Epithelial cell of esophagus (primary cell): ENCODE measurements at places on chromosomes 16 and 17.

DNA sequence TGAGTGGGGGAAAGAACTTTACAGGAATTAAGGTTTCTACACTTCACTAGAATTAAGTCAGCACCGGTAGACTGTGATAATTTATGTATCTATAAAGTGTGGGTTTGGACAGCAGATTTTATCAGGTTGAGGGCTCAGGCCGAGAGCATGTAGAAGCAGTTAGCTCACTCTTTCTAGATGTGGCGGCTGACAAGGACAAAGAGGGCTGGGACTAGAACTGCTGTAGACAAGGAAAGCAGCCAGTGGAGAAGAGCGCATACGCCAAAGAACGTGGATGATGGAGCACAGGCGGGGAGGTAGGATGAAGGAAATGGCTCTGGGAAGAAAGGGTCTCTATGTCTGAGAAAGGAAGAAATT, 504 bp upstream of the GOSR1 start:
- DNase-seq, result no peak

DNA sequence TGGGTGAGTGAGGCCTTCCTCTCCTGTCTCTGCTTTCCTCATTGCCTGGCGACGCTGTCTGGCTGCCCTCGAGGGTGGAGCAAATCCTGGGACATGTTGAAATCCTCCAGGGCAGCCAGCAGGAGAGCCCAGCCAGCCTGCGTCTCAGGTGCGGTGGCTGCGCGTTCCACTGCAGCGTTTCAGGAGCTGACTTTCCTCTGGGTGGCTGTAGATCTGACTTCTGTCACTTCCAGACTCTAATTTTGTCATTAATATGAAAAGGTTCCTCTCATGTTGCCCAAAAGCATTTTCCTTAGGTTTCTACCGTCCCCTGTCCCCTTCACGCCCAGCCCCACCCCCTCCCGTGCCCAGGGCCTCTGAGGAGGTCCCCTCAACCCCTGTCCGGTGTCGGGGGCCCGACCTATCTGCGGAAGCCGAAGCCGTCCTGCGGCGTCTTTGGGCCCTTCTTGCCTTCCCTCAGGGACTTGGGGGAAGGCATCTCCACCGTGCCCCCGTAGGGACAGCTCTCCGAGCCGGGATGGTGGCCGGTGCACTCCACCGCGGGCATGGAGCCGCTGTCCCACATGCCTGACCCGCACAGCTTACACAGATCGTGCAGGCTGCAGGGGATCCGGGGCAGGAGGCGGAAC, 95.1 kb downstream of the TBC1D16 start:
- no peak for DNase-seq

DNA sequence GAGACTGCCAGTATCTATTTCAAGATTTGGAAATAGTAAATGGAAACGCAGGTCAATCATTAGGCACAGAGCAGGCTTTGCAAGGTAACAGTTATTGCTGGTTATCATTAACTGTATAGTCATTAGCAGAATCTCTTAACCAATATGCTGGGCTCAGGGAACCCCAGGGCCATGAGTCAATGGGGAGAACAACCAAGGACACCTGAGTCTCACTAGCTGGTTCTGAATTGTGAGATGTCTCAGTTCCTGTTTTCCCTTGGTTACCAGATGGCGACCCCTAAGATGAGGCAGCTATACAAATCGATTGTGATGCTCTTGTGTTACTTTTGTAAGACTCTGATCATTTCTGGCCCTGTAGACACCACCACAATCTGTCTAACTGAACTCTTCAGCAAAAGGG, 385.3 kb downstream of the HAPSTR1 start:
- DNase-seq, result no peak

- DNase-seq, result no peak
These were observed 48.0 kb downstream of the ABCC6 start for GRCh38 chr16:16175296-16175695.

GRCh38 chr16:84774810-84775209, 45.0 kb upstream of the CRISPLD2 start:
- peak; percentile 83 for DNase-seq

DNA sequence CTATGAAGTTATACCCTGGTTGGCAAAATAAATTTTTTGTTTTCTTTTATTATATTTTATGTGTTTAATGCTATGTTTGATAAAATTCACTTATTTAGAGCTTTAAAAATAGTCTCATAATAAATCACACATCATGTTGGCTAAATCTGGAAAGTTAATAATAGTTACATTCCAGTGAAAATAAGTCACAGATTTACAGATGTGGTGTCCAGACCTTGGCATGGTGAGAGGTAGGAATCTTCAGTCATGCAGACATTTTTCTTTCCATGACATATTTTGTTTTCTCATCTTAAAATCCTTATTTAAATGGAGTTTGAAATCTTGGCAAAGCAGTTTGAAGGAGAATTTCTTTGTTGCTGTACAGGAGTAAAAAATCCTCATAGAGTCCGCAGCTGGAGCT, 48.1 kb upstream of the GOSR1 start:
- DNase-seq, result no peak

GRCh38 chr16:30088832-30089624, 2.7 kb downstream of the TBX6 start:
- no peak for DNase-seq

DNA sequence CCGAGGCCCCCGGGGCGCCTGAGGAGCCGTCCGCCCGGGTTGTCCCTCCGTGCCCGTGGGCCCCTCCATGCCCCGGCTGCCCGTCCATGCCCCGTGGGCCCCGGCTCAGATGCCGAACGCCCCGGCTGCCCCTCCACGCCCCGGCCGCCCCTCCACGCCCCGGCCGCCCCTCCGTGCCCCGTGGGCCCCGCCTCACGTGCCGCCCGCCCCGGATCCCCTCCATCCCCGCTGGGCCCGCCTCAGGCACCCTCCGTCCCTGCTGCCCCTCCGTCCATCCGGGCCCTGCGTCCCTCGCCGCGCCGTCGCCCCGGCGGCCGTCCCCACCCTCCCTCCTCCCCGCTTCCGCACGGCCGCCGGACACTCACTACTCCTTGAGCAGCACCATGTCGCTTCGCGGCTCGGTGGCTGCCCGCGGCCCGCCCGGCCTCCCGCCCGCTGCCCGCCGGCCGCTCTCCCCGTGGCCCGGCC, 382 bp downstream of the PITPNA start:
- no peak for DNase-seq

- peak; percentile 74 for DNase-seq
These were observed 3.5 kb upstream of the NHERF1 start for GRCh38 chr17:74744714-74745547.

DNA sequence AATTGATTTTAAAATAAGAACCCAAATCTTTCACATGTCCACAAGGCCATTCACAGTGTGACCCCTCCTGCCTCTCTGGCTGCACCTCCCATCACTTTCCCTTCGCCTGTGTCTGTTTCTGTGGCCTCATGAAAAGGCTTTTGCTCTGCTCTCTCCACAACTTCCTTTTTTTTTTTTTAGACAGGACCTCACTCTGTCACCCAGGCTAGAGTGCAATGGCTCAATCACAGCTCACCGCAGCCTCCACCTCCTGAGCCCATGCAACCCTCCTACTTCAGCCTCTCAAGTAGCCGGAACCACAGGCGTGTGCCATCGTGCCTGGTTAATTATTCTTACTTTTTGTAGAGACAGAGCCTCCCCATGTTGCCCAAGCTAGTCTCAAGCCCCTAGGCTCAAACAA, 197.1 kb downstream of the ABCC12 start:
- DNase-seq, result no peak

- DNase-seq, result no peak
These were observed 1.3 kb downstream of the PLCG2 start for GRCh38 chr16:81780350-81780749.

DNA sequence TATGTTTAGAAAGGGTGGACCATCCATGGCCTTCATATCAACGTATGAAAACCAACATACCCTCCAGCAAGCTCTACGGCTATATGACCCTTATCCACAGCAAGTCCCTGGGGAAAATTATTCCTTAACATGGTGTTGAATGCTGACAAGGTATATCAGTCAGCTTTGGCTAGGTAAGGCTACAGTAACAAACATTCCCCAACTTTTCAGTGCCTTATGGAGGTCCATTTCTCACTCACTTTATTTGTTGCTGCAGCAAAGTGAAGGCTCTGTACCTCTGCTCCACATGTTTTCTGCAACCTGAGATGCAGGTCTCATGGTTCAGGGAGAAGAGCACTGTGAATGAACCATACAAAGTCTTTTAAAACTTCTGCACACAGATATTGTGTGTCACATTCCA, 83.8 kb upstream of the TOX3 start:
- DNase-seq, result no peak

- peak; percentile 45 for DNase-seq
These were observed 8.2 kb downstream of the ARL4D start for GRCh38 chr17:43406676-43407645.

DNA sequence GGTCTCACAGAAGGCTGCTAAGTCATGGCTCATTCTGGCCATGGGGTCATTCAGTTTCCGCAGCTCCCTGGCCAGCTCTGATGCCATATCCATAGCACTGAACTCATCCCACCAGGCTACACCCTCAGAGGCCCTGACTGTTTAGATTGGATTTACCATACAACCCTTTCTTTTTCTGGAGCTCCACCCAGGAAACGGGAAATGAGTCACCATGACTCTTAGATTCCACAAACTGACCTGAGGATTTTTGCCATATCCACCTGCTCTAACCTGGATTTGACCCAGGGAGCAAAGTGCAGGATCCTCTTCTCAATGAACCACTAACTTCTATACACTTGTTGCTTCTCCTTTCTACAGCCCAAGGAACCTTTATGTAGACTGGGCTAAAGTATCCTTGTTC, 20.3 kb upstream of the CALB2 start:
- peak; percentile 76 for DNase-seq

GRCh38 chr17:39973496-39973895, 7.1 kb upstream of the PSMD3 start:
- DNase-seq, result peak; percentile 86

DNA sequence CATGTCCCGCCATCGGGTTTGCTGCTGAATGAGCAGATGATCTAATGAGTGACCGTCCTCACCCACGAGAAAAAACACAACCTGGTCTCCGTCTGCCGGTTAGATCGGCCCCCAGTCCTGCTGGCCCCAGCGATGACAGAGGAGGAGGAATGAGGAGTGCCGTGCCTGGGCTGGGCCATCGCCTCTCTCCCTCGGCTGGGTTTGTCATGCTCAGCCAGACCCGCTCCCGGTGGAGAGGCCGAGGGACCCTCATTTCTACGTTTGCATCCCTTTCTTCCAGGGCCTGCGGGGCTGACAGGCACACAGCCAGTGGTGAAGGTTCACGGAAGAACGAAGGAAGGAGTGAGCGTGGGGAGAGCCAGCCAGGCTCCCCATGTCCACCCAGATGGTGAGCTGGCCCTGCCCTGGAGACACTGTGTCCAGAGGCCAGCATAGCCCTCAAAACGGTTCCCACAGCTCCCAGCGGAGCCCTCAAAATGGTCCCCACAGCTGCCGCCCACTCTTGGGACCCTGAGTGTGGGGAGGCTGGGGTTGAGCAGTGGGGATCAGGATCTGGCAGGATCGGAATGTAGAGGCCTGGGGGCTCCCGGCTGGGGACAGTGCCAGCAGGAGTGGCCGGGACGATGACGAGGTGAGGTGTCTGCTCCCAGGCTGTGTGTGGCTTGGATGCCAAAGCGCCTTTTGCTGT, 23.9 kb downstream of the CBFA2T3 start:
- no peak for DNase-seq

- no peak for DNase-seq
These were observed 28.1 kb upstream of the GSG1L start for GRCh38 chr16:28091656-28092055.

DNA sequence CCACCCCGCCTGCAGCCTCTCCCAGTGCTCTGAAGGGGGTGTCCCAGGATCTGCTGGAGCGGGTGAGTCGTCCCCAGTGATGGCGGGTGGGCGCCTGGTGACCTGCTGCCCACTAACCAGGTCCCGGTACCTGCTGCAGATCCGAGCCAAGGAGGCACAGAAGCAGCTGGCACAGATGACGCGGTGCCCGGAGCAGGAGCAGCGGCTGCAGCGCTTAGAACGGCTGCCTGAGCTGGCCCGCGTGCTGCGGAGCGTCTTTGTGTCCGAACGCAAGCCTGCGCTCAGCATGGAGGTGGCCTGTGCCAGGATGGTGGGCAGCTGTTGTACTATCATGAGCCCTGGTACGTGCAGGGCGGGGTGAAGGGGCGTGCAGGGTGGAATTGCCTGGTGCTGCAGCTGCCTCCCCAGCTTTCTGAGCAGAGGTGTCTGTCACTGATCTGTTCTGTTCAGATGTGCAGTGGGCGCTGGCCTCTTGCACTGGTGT, 3.6 kb downstream of the CDT1 start:
- no peak for DNase-seq

DNA sequence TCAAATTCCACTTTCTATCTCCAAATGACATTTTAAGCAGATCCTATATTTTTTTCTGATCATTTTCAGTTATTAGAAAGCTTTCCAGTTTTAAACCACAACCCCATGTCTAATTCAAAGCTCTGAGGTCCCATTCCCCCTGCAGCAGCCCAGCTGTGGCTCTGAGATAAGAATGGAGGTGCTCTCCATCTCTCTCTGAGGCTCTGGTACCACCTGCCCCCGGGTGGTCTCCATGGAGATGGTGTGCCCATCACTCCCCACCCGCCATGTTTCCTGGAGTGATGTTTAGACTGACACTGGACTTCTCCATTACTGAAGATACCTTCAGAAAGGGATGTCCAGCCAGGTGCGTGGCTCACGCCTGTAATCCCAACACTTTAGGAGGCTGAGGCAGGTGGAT, 68.1 kb upstream of the SEC14L1 start:
- no peak for DNase-seq

DNA sequence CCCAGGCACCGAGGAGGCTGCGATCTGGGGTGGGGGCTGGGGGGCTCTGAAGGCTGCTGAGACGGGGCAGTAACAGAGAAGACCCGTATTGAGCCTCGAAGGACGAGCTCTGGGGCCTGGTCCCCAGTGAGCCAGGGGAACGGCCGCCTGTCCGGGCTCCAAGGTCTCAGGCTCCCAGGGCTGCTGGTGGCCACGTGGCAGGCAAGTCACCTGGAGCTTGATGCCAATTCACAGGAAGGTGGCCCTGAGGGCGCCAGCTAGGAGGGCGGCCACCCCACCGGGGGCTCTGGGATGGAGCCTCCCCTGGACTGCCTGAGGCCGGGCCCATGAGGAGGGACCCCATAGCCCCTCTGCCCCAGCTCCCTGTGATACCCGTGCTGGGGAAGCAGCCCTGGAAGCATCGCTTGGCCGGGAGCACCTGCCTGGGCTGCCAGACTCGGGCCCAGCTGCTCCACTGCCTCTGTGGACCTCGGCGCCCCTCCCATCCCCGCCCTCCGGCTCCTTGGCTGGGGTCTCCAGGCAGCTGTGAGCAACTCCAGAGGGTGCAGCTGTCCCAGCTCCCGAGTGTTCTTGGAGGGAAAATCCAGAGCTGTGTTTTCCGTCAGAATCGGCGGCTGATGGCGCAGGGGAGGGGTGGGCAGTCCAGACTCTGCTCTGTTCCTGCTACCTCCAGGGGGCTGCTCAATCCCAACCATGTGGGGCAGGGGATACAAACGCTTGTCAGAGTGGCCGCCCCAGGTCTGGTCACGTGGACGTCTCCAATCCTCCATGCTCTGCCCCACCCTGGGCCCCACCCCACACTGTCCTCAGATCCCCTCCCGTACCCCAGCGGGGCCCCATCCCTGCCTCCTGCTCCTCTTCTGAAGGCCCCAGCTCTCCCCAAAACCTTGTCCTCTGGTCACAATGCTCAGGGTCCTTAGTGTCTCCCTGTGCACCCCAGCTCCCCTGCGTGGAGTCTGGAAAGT, 67.2 kb upstream of the GNG13 start:
- DNase-seq, result no peak

- peak; percentile 37 for DNase-seq
These were observed 1.3 kb upstream of the PSMB3 start for GRCh38 chr17:38751144-38751807.
